NCI-H2171 (cell line): ENCODE measurements at places on chromosomes 4 and X.

DNA sequence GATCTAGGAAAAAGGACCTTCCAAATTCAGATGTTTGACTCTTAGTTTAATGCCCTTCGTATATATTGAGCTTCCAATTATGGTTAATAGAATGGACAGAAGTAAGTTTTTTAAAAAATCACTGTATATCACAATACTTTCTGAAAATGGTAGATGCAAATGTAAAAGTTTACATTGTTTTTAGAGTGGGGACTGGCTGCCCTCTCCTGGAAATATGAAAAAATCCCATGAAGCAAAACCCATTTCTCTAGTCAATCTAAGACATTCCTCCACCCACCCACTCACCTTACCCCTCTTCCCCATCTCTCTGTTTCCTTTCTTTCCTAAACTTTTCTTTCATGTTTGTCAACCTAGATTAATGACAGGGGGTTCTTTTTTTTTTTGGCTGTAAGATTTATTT lies 134.5 kb downstream of the ARHGAP6 start:
- no peak for DNase-seq

DNA sequence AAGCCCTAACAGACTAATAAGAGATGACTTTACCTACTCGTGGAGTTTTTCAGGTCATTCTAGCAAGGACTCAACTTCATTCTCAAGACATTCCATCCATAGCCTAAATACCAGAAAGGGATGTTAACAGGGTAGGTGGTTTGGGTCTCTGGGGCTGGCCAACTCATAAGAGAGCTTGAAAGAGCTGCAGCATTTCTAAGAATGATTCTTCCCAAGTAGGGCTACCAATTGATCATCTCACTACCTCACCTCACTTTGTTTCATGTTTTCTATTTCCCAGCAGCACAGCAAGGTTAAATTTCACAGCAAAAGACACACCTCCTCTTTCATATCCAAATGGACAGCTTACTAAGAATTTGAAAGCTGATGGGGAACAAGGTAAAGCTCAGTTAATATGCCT lies 614.8 kb upstream of the DIPK2B start:
- DNase-seq, result no peak

DNA sequence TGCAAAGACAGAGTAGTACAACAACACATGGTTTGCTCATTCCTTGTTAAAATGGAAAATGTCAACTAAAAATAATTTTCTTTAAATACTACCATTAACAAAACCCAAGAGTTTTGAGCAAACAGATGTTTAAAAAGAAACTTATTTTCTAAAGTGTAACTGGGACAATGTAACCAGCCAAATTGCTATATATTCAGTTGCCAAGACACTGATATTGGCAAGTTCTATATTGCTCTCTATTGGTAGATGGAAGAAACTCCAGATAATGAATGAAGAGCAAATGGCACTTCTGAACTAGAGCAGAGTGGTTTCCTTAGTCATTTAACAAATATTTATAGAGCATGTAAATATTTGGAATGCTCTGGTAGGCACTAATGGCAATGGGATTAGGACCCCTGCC lies 966.2 kb downstream of the RPA4 start:
- no peak for DNase-seq

DNA sequence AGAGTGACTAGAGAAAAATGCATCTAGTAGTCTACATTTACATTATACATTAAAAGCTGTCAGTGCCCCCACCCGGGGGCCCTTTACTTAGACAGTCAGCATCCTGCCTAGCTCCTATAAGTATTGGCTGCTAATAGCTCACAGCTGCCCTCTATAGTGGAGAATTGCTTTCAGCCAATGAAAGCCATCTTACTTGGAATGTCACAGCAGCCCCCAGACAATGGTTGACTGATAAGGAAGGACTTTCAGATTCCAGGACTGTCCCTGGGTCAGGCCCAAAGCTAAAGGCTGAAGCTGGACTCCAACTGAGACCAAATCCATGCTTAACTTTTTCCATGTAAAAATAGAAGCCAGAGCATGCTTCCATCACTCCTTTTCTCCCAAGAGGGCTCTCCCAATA lies 196.9 kb downstream of the ANKRD50 start:
- DNase-seq, result no peak

DNA sequence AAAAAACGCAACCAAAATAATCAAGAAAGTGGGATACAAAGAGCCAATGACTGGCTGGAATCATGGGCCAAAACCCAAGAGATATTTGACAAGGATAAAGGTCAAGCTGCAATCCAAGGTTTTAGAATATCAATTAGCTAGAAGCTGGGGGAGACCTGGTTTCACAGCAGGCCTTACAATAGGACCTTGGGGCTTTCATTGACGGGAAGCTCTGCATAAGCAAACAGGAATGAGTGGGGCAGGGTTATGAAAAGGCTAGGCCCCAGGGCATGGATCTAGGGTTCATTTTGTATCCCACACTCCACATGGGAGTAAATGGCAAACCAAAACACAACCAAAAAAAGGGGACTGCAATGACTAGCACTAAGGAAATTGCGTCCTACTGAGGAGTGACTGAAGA lies 215.3 kb downstream of the HS6ST2 start:
- no peak for DNase-seq

GRCh38 chrX:13565511-13565910 lies 3.9 kb upstream of the EGFL6 start:
- no peak for DNase-seq

GRCh38 chrX:724256-724655 lies 93.7 kb downstream of the SHOX start:
- DNase-seq, result no peak

- no peak for DNase-seq
Measured at GRCh38 chrX:68203211-68203610, 230.1 kb downstream of the OPHN1 start.

DNA sequence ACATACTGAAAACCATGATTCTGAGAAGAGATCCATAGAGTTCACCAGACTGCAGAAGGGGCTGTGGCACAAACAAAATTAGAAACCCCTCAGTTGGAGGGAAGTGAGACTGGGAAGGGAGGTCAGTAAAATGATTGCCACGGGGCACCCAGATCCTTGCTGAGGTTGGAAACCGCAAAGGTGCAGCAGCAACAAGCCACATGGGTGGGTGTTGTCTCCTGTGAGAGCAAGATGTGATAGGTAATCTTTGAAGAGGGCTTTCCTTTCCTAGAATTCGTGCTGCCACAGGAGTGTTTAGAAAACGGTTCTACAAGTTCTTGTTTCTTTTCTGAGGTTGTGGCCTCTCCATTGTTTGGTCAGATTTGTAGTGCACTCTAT lies 85.5 kb downstream of the NFKB1 start:
- DNase-seq, result no peak

DNA sequence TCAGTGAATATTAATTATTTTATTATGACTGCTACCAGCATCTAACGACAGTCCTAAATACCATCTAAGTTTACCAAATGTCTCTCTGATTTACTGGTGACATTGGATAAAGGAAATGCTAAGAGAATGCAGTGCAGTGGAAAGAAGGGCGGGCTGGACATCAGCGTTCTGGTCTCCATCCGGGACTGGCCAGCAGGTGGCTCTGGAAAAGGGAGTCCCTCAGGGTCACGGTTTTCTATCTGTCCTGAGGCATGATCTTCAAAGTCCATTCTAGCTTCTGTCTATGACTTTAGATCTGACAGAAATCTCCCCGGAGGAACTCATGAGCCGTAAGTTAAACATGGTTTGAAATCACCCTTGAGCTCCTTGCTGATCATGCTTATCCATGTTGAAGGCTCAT lies 3.3 kb downstream of the TRIM2 start:
- no peak for DNase-seq

DNA sequence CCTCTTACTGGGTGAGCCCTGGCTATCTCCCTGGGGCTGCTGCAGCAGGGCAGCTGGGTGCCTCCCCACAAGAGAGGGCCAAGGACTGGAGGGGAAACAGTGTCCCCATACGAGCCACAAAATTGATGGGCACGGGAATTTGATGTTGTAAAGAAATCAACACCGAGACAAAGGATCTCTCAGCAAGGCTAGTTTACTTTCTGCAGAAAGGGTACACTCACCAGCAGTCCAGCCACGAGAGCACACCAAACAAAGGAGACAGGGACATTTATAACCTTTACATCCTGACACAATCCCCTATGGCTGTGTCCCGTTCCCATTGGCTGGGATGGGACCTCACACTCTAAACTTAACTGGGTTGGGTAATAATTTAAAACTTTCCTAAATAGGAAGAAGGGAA lies 25.9 kb downstream of the METAP1 start:
- DNase-seq, result no peak

DNA sequence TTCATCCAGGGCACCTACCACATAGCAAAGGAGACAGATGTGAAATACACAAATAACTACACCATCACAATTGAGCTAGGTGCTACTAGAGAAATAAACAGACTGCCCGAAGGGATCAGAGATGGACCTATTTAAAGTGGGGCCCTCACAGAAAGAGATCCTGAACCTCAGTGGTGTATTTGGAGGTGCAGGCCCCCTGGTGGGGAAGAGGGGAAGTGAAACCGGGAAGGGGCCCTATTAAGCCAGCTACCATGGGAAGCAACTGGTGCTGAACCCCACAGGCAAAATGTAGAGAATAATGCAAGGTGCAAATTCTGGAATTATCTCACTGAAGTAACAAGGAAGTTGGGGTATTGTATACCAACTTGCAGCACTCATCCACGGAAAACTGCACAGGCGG lies 78.6 kb upstream of the FAM9A start:
- no peak for DNase-seq

DNA sequence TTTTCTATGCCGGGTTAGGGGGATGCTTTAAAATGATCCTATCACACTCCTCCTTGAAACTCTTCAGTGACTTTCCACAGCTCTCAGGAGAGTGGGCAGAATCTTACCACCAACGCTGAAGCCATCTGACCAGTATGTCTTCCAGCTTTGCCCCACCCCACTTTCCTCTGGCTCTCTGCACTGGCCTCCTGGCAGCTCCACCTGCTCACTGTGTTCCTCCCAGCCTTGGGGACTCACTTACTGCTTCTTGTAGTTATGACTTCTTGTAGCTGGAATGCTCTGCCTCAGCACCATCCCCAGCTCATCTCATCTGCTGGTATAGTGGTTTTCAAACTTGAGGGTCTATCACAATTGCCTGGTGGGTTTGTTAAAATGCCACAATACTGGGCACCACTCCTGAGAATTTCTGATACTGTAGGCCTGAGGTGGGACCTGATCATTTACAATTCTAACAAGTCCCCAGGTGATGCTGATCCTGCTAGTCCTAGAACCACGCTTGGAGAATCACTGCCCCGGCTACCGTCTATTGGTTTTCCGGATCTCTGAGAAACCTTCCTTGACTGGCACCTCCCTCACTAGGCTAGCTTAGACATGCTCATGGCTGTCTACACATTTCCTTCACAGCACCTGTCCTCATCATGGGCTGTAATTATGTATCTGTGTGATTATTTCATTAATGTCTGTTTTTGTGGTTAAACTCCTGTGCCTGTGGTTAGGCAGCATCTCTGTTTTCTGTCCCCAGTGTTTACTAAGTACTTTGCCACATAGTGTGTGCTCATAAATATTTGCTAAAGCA lies 152.2 kb downstream of the MGST2 start:
- DNase-seq, result no peak

GRCh38 chr4:140131675-140132229 lies 22.2 kb downstream of the MAML3 start:
- DNase-seq, result no peak

DNA sequence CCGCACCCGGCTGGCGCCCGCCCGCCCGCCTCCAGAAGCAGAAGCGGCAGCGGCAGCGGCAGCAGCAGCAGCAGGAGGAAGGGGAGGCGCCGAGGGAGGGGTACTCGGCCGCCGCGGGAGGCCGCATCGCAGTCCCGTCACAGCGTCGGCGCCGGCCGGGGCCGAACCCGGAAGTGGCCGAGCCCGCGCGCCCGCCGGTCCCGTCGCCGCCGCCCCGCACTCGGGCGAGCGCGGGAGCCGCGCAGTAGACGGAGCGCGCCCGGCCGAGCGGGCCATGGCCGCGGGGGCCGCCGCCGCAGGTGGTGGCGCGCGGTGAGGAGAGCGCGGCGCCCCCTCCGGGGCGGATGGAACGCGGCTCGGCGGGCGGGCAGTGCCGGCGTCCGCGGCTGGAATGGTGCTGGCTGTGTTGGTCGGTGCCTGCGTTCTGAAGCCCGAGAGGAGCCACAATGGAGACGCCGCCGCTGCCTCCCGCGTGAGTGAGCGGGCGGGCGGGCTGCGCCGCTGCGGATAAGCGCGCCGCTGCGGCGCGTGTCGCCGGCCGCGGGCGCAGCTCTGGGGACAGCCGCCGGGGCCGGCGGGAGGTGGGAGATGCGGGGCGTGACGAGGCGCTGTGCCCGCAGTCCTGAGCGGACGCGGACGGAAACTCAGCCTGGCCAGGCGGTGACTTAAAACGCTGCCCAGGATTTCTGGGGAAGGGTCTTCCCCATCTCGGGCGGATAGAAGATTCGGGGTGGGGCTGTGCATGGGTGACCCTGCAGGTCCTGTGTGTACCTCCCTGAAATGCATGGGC lies at the start of gene KLHL2:
Gene KLHL2 (plus strand): TSS at position 131 of the 790 bp plus-strand sequence. CDS start 316 bp downstream, at position 447.
- peak; percentile 21 for DNase-seq

DNA sequence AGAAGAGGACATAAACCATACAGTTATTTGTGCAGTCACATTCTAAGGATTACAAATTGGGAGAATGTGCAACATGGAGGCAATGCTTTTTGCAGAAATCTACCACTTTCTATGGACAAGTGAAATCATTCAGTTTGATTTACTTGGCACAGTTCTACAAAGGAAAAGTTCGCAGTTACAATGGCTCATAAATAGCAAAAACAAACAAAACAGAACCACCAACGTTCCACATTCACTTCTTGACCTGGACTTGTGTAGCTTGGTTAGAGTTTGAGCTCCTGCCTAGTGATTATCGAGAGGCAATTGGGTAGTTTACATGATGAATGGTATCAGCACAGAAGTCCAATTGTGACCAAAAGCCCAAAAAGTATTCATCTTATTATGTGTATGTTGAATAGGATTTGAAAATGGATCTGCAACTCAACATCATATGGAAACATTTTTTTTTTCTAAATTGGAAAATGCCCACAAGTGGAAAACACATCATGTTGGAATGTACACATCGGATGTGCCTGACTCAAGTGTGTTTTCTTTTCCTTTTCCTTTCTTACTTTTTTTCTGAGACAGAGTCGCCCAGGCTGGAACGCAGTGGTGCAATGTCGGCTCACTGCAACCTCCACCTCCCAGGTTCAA lies 123.8 kb downstream of the LUZP4 start:
- no peak for DNase-seq
